ENCODE measurements at places on chromosomes 5 and 9. TPM values are rescaled to one million over a fixed set of nuclear protein-coding genes. Genes with fewer than 3 reads are reported as not detected.

SPINK4 gene
- not detected for total RNA-seq

FOXD4L5 gene
- total RNA-seq, result 0.16 TPM

TSTD2 gene
- 21.1 TPM for total RNA-seq

N4BP3 gene
- 0.36 TPM for total RNA-seq

ANKRD18B gene
- total RNA-seq, result not detected

GPR151 gene
- not detected for total RNA-seq

PTGES gene
- total RNA-seq, result 29.9 TPM

ECM2 gene
- 38.5 TPM for total RNA-seq

ANXA6 gene
- 666 TPM for total RNA-seq

VDAC1 gene
- 201 TPM for total RNA-seq
